KBM-7 (cell line): ENCODE measurements at places on chromosomes 5 and 9.

DNA sequence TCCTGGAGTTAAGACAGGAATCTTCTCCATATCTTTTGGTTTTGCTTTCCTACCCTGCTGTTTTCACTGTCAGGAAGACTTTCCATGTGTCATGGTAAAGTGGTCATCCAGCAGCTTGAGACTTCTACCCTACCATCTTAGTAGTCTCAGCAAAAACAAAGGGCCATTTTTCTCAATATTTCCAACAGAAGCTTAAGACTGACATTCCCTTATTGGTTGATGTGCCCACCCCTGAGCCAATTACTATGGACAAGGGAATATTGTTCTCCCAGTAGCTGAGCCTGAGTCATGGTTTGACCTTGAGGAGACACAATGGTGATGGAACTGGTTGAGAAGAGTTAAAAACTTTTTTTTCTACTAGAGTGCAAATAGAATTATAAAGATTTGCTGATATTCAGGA, 105.6 kb downstream of the CSNK1G3 start:
- no peak for DNase-seq

GRCh38 chr5:137279521-137280231, 219.4 kb downstream of the SPOCK1 start:
- no peak for DNase-seq

- no peak for DNase-seq
These were observed 210.5 kb downstream of the GRIA1 start for GRCh38 chr5:153700940-153701339.

DNA sequence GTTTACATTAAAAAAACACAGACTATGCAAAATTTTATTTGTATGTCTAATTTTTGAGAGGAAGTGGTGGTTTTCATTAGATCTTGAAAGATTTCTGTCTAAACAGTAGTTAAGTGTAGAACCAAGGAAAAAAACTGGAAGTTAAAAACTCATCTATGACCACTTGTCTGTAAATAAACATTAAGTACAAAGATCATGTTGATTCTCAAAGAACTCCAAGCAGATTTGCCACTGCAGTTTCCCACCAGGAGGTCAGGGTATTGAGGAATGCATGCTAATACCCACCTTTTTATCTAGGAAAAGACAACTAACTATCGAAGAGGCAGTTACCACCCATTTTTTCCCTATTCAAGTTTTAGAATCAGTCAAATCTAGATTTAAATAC, 1.9 kb downstream of the STOM start:
- no peak for DNase-seq

DNA sequence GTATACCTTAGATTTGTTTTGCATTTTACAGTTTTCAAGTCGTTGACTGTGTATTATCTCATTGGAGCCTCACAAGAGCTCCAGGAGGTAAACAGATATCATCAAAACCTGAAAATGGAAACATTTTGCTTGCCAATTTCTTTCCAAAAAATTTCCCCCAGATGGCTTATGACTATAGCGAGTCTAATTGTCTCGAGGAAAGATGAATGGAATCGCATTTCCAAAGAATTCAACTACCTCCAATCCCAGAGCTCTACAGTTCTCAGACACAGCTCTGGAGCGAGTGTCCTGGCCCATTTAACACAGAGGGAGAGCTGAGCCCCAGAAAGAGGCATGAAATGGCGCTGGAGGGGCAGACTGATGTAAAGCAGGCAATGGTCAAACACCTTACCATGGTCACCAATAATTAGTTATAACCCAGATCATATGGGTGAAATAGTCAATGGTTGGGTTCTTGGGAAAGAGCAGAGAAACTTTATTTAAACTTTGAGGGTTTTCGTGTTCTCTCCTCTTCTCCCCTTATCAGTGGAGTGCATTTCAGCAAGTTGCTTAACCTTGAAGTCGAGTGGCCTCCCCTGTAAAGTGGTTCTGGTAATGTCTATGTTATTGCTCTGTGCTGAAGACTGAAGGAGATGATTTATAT, 168.2 kb downstream of the ZDHHC21 start:
- no peak for DNase-seq

GRCh38 chr9:79268806-79269205, 303.0 kb upstream of the TLE4 start:
- no peak for DNase-seq
